ACHN (cell line): ENCODE measurements at places on chromosomes 7 and 10.
A peak's percentile ranks its signal among the peaks of the same experiment; 100 is the strongest.

DNA sequence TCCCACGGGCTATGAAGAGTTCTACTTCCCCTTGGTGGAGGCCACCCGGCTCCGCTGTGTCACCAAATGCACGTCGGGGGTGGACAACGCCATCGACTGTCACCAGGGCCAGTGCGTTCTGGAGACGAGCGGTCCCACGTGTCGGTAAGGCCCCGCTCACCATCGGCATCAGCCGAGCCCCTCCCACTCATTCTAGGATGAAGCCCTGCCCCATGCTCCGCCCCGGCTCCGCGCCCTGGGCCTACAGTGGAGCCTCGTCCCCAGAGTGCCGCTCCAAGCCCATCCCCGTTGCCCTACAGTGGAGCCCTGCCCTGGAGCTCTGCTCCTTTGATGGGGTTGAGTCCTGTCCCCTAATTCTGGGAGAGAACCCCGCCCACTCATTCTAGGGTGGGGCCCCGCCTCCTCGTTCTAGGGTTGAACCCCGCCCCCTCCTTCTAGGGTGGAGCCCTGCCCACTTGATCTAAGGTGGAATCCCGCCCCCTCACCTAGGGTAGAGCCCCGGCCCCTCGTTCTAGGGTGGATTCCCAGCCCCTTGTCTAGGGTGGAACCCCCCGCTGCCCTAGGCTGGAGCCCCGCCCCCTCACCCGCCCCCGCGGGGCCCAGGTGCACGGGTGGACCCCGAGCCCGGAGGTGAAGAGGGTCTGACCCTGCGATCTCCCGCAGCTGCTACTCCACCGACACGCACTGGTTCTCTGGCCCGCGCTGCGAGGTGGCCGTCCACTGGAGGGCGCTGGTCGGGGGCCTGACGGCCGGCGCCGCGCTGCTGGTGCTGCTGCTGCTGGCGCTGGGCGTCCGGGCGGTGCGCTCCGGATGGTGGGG, 3.4 kb upstream of the MUC12 start:
- peak; percentile 96 for DNase-seq

DNA sequence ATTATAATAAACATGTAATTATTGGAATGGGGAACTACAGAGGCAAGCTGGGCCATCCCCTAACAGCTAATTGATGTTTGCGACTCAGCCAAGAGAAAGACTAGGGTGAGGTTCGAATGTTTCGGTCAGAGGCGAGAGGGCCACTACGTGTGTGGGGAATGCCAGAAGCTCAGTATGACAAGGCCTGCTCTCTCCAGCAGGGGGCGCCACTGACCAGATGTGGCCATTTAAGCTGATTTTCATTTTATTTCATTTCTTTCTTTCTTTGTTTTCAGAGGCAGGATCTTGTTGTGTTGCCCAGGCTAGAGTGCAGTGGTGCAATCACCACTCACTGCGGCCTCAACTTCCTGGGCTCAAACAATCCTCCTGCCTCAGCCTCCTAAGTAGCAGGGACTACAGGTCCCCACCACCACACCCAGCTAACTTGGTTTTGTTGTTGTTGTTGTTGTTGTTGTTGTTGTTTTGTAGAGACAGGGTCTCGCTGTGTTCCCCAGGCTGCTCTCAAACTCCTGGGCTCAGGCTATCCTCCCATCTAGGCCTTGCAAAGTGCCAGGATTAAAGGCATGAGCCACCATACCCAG, 38.1 kb downstream of the TMEM130 start:
- peak; percentile 42 for DNase-seq

GRCh38 chr7:257647-257992, 32.4 kb upstream of the FOXL3 start:
- no peak for DNase-seq

GRCh38 chr7:51224811-51225595, 91.6 kb downstream of the COBL start:
- DNase-seq: peak; percentile 75

DNA sequence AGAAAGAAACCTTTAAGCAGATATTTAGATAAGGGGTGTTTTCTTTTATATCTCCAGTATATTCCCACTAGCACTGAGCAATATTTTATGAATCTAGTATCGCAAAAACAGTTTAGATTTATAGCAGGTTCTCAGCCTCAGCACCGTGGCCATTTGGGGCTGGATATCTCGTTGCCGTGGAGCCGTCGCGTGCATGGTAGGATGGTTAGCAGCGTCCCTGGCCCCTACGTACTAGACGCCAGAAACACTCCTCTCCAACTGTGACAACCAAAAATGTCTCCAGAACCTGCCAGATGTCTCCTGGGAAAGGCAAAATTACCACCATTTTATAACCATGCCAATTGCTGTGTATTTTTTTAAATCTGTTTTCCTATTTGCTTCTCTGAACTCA, 172.9 kb downstream of the CACNB2 start:
- no peak for DNase-seq

DNA sequence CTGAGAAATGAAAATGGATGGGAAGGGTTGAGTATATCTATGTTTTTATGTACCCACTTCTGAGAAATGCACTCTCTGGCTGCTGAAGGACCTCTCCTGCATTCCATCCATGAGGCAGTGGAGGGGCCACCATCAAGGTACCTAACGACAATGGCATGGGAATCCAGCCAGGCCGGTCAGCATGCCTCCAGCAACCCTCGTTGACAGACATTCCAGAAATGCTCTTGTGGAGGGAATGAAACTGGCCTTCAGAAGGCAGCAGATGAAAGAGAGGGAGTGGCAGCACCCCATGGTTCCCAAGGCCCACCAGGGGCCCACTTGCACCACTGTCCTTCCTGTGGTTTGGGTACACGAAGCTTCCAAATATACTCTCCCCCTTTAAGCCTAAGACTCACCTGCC, 269.0 kb downstream of the ARHGAP12 start:
- no peak for DNase-seq

- no peak for DNase-seq
Measured at GRCh38 chr10:533186-533585, 156.3 kb downstream of the DIP2C start.

GRCh38 chr7:27151931-27152815, at the start of gene HOXA3:
HOXA3 (minus strand) TSS chr7:27152583; CDS start chr7:27110640, 41,943 bp downstream.
- peak; percentile 69 for DNase-seq

DNA sequence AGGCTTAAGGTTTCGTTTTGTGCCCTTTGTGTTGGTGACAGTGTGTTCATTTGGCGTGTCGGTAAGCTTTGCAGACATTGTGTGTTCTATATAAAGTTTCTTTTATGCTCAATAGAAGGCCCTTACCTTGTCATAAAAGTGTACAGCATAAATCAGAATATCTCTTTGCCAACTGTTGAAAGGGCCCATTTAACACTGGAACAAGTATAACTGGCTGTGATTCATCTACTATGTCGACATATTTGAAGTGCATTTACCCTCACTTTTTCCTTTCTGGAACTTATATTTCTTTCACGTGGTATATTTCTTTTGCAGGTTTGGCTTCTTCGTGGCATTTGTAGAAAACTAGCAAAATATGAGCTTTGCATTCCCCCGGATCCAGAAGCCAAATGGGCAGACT, 32.7 kb downstream of the EEPD1 start:
- no peak for DNase-seq
